ENCODE measurements at places on chromosomes 4 and X. TPM values are rescaled to one million over a fixed set of nuclear protein-coding genes. Genes with fewer than 3 reads are reported as not detected.

NOX1 gene
- polyA plus RNA-seq = 0.28 TPM

- no peak for DNase-seq
- no peak overlapping the region for H3K27ac ChIP-seq
- no peaks in the 10 kb centered on the region for H3K27me3 ChIP-seq
- H3K4me1 ChIP-seq = no peaks in the 10 kb centered on the region
- no peaks in the 10 kb centered on the region for H3K36me3 ChIP-seq
These were observed 117.9 kb downstream of the CEP44 start for GRCh38 chr4:174401471-174402130.

- H3K4me1 ChIP-seq = no peaks in the 10 kb centered on the region
- no peaks in the 10 kb centered on the region for H3K36me3 ChIP-seq
- no peaks in the 10 kb centered on the region for H3K27me3 ChIP-seq
- DNase-seq = no peak
- no peak overlapping the region for H3K4me3 ChIP-seq
These were observed 100.0 kb downstream of the TEX13A start for GRCh38 chrX:105120463-105120862.

GRCh38 chrX:21490341-21490740 lies 116.1 kb downstream of the CNKSR2 start:
- H3K27me3 ChIP-seq = no peaks in the 10 kb centered on the region
- DNase-seq = no peak
- H3K4me1 ChIP-seq = no peaks in the 10 kb centered on the region
- H3K4me3 ChIP-seq = no peak overlapping the region

DNA sequence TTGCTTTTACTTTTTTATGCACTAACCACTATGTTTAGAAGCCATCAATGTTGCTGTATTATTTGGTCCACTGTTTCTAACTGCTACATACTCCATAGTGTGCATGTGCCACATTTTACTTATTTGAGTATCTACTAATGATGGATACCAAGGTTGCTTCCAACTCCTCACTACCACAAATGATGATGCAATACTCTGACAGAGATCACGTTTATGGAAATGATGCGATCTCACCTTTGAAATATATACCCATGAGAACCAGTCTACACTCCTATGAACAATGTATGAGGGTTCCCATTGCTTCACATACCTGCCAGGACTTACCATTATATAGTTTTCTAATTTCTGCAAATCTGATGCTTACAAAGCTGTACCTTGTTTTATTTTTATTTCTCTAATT lies 44.2 kb downstream of the HUWE1 start:
- no peak overlapping the region for H3K27ac ChIP-seq
- H3K36me3 ChIP-seq = no peaks in the 10 kb centered on the region
- H3K27me3 ChIP-seq = no peaks in the 10 kb centered on the region
- no peak for DNase-seq

- no peak overlapping the region for H3K27ac ChIP-seq
- no peaks in the 10 kb centered on the region for H3K36me3 ChIP-seq
These were observed 65.4 kb upstream of the ADRA2C start for GRCh38 chr4:3700736-3701135.

NAA15 gene
- polyA plus RNA-seq = 7.1 TPM

MND1 gene
- polyA plus RNA-seq = 0.59 TPM

GRCh38 chr4:15982842-15983524 lies 20.0 kb upstream of the FGFBP2 start:
- H3K27me3 ChIP-seq = no peaks in the 10 kb centered on the region
- no peak overlapping the region for H3K4me3 ChIP-seq
- no peak overlapping the region for H3K27ac ChIP-seq

GRCh38 chr4:6608758-6609414 lies 31.6 kb upstream of the MRFAP1 start:
- no peak overlapping the region for H3K27ac ChIP-seq
- no peaks in the 10 kb centered on the region for H3K36me3 ChIP-seq
- no peaks in the 10 kb centered on the region for H3K27me3 ChIP-seq
- DNase-seq = no peak
- H3K4me3 ChIP-seq = no peak overlapping the region

DNA sequence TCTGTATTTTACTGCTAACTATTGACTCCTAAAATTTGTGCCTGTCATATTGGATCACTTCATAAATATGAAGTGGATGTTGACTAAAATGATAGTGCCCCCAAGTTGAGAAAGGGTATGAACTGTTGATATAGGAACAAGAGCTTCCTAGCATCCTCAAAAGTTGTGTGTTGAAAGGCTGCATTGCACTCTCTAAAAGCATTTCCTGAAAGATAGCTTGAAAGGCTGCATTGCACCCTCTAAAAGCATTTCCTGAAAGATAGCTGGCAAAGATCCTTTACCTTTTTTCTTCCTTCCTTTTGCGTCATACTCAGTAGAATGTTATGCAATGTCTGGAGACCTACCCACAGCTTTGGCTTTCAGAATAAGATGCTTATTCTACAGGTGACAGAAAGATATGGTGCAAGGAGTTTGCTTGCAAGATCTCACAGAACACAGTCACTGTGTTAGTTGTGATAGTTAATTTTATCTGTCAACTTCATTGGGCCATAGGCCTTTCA lies 274.6 kb upstream of the GALNTL6 start:
- no peak overlapping the region for H3K4me3 ChIP-seq
- no peak for DNase-seq
- no peak overlapping the region for H3K27ac ChIP-seq
- no peaks in the 10 kb centered on the region for H3K36me3 ChIP-seq
- no peaks in the 10 kb centered on the region for H3K4me1 ChIP-seq

DNA sequence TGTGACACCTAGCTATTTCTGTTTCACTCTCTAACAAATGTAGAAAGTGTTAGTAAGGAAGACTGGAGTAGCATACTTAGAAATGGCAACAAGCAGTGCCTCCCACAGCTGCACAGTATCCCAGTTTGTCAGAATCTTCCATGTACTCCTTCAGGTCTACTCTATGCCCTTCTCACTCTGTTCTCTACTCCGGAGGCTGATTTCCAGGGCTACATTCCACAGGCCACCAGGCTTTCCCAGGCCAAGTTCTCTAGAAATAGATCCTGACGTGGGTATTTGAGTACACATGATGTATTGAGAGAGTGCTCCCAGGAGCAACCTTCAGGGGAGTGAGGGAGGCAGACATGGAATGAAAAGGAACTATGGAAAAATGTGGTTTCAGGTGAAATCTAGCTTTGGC lies 177.3 kb upstream of the GK2 start:
- no peak overlapping the region for H3K27ac ChIP-seq
- no peak for DNase-seq
- no peak overlapping the region for H3K4me3 ChIP-seq
- no peaks in the 10 kb centered on the region for H3K36me3 ChIP-seq
- H3K27me3 ChIP-seq = no peaks in the 10 kb centered on the region

DNA sequence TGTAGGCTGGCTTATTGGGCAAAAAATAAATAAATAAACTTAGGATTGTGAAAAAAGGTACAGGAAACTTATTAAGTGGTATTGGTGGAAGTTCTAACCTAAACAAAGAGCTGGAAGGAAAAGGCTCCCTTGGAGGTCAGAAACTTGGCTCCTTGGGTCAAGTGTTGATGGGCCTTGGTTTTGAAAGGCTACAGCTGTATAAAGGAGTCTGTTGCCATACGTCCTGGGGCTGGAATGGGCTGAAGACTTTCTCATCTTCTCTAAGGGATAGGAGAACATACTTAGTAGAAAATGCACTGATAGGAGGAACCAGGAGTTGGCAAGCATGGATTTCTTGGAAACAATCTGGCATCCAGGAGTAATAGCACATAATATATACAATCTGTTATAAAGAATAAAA lies 56.6 kb downstream of the PDLIM5 start:
- H3K27ac ChIP-seq = no peak overlapping the region
- H3K4me1 ChIP-seq = peaks cover 5% of the 10 kb centered on the region
- no peak overlapping the region for H3K4me3 ChIP-seq
- DNase-seq = no peak
- no peaks in the 10 kb centered on the region for H3K36me3 ChIP-seq
- no peaks in the 10 kb centered on the region for H3K27me3 ChIP-seq

IDS gene
- 59.7 TPM for polyA plus RNA-seq

DNA sequence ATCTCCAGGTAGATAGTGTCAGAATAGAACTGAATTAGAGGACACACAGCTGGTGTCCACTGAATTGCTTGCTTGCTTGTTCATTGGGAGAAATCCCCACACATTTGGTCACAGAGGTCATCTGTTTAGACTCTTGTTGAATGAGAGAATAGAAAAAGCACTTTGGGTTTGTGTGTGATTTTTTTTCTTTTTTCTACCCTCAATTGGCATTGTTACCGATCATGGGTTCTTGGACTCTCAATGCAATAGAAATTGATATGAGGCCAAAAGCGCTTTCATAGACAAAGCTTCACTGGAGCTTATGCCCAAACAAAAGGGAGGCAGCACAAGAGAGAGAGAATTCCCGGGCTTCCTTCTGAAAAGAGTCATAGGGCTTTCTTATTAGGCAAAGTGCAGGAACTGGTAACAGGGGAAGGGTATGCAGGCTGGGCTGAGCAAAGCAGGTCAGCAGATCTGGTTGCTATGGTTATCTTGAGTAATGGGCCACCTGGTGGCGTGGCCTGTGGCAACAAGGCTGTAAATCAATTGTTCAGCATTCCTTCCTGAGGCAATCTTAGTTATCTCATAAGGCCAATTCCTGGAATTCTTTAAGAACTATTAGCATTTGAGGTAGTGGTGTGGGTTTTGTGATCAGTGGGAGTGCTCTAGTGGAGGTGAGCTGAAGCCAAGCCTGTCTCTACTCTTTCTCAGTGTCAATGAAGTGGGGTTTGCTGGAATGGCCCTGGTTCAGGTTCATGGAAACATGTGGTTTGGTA lies 5.3 kb upstream of the GPR82 start:
- no peaks in the 10 kb centered on the region for H3K4me1 ChIP-seq
- no peaks in the 10 kb centered on the region for H3K36me3 ChIP-seq
- no peaks in the 10 kb centered on the region for H3K27me3 ChIP-seq
- no peak overlapping the region for H3K27ac ChIP-seq

DNA sequence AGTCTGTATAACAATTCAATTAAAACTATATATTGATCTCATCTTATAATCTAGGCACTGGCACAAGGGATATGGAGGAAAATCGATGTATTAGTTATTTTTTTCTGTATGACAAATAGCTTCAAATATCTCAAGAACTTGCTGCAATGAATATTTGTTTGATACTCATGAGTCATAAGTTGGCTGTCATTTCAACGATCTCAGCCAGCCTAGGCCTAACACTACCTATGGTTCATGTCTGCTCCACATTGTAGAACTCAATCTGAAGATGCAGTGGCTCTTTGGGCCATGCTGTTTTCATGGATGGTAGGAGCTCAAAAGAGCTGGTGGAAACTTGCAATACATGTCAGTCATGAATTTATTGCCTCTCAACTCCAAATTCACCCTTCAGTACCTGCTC lies 44.7 kb downstream of the MAGEB17 start:
- H3K4me1 ChIP-seq = no peaks in the 10 kb centered on the region
- no peak for DNase-seq
- no peak overlapping the region for H3K4me3 ChIP-seq
- H3K27me3 ChIP-seq = no peaks in the 10 kb centered on the region

STOX2 gene
- 3.8 TPM for polyA plus RNA-seq

DNA sequence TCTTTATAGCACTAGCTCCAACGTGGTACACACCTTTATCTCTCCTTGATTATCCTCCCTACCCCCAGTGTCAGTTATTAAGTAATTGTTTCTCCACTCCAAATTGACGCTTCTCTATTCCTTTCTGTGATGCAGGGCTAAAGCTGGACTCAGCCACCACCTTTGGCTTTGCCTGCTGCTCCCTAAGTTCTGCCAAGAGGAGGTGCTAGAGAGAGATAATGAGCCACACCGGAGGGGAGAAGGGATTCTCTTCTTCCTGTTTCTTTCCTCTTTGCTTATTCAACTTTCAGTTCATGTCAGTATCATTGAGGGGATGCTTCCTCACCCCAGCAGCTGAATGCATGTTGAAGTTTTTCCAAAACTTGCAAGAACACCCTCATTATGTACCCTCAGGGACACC lies 176.5 kb downstream of the GBA3 start:
- no peaks in the 10 kb centered on the region for H3K27me3 ChIP-seq
- DNase-seq = no peak
- no peaks in the 10 kb centered on the region for H3K4me1 ChIP-seq
- H3K4me3 ChIP-seq = no peak overlapping the region
- H3K27ac ChIP-seq = no peak overlapping the region

DNA sequence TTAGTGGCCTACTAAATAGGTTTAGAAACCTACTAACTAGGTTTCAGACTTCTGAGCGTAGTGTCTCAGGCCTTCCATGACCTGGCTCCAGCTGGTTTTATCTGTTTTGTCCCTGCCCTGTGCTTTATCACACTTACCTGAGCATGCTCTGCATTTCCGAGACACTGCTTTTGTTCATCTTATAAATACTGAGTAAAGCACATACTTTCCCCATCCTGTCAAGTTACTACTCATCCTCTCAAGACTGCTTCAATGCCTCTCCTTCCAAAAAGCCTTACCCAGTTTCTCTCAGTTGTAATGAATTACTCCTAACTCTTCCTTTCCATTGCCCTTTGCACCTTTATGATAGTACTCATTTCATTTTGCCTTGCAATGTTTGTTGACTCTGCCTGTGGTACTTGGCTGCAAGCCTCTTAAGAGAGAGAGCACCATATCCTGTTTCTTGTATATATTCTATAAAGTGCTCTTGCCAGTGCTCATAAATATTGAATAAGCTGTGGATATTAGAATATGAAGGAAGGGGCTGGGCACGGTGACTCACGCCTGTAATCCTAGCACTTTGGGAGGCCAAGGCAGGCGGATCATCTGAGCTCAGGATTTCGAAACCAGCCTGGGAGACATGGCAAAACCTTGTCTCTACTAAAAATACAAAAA lies 34.4 kb downstream of the SLAIN2 start:
- H3K27me3 ChIP-seq = no peaks in the 10 kb centered on the region
- H3K27ac ChIP-seq = no peak overlapping the region
- H3K4me1 ChIP-seq = no peaks in the 10 kb centered on the region
- no peaks in the 10 kb centered on the region for H3K36me3 ChIP-seq
- no peak overlapping the region for H3K4me3 ChIP-seq

- no peaks in the 10 kb centered on the region for H3K36me3 ChIP-seq
- no peak within 1 kb of the TSS for H3K4me3 ChIP-seq
- no peaks in the 10 kb centered on the region for H3K27me3 ChIP-seq
- no peak for DNase-seq
These were observed at the start of gene TDO2 for GRCh38 chr4:155903453-155903852. Gene TDO2 (plus strand): TSS chr4:155903696. CDS start chr4:155903759, 63 bp downstream.

DNA sequence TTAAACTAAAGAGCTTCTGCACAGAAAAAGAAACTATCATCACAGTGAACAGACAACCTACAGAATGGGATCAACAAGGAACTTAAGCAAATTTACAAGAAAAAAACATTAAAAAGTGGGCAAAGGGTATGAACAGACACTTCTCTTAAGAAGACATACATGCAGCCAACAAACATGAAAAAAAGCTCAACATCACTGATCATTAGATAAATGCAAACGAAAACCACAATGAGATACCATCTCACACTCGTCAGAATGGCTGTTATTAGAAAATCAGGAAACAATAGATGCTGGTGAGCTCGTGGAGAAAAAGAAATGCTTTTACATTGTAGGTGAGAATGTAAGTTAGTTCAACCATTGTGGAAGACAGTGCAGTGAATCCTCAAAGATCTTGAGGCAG lies 27.8 kb downstream of the PAPSS1 start:
- no peak overlapping the region for H3K27ac ChIP-seq
- no peaks in the 10 kb centered on the region for H3K4me1 ChIP-seq
- H3K27me3 ChIP-seq = no peaks in the 10 kb centered on the region

FGA gene
- not detected for polyA plus RNA-seq

ZCCHC18 gene
- 4.1 TPM for polyA plus RNA-seq

Measured in ovary (tissue), 10 donors.